ENCODE measurements at places on chromosomes 6 and 20. TPM values are rescaled to one million over a fixed set of nuclear protein-coding genes. Genes with fewer than 3 reads are reported as not detected.

DNA sequence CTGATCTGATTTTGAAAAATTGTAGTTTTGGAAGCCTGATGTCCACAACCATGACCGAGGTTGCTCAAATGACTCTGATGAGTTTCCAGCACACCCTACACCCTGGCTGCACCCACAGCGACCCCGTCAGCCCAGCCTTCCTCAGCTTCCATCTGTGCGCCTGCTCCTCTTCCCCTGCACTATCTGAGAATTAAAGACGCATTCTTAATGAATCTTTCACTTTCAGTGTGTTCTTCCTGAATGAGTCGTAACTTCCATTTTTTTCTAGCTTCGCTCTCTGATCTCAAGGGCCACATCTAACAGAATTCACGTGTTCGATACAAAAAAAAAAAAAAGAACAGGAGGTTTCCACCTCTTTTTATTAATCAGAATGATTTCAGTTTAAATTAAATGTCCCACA lies 21.3 kb upstream of the RREB1 start:
- DNase-seq: no peak

- no peak for DNase-seq
Measured at GRCh38 chr20:17762873-17763557, 63.2 kb downstream of the BANF2 start.

PRRT1 gene
- polyA plus RNA-seq: 1.3 TPM

- DNase-seq: peak; percentile 78
Measured at GRCh38 chr6:80921861-80922460, 815.5 kb downstream of the BCKDHB start.

- DNase-seq: no peak
Measured at GRCh38 chr6:26121141-26122004, 34.1 kb downstream of the HFE start.

EYA4 gene
- polyA plus RNA-seq: 23.4 TPM

DNA sequence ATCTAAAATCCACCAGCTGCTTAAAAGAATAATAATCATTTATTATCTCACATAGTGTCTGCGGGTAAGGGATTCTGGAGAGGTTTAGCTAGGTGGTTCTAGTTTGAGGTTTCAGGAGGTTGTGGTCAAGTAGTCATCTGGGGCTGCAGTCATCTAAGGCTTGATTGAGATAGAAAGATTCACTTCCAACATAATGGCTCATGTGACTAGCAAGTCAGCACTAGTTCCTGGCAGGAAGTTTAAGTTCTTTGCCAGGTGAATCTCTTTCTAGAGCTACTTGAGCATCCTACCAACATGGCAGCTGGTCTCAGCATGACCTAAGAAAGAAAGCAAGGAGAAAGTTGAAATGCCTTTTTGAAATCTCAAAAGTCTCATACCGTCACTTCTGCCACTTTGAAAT lies 128.8 kb downstream of the EDN1 start:
- no peak for DNase-seq

DNA sequence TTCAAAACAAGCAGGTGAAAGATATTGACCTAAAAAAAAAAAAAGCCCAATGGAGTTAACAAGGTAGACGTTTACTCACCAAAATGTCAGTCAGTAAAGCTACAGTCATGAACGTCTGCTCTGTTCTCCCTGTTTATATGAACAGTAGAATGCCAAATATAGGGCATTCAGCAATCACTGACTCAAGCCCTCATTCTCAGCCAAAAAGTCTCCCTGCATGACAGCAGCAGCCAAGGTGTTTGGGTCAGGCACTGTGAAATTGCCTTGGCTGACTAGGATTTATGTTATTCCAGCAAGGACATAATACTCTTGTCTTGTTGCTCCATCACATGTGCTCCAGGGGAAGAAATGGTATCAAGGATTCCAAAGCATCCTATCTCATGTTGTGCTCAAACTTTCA lies 194.7 kb upstream of the RSPO3 start:
- no peak for DNase-seq

Data from forelimb muscle (tissue), 1 donor.